Stimulated activated CD8-positive, alpha-beta memory T cell treated with anti-CD3 and anti-CD28 coated beads, Interleukin-4, amount 100 ng/mL, for 4 hours (primary cell): ENCODE measurements at places on chromosomes 3 and 15.

DNA sequence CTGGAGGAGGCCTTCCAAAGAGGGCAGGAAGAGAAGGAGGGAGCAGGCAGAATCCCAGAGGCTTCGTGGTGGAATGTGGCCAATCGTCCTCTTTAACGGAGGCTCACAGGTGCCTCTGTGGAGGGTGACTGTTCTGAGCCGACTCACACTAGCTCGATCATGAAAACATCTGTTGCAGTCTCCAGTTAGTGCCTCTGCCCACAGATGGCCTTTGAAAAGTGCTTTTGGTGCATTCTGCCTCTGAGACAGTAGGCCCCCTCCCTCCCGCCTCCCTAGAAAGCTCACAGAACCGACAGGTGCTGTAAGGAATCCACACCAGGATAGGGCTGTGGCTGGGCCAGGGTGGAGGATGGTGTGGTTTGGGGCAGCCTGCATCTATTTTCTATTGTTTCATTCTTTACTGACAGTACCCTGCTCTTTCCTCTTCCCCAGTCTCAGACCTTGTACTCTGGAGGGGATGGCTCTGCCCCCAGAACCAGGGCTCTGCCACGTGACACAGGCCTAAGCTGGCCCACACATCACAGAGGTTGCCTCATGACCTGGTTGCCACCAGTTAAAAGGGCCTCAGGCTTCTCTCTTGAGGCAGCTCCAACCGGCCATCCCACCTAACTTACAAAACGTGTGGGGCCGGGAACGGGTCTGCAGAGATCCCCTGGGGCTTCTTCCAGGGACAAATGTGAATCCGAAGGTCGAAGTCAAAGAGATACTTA is 27.2 kb upstream of the PIGZ start:
- DNase-seq = no peak

DNA sequence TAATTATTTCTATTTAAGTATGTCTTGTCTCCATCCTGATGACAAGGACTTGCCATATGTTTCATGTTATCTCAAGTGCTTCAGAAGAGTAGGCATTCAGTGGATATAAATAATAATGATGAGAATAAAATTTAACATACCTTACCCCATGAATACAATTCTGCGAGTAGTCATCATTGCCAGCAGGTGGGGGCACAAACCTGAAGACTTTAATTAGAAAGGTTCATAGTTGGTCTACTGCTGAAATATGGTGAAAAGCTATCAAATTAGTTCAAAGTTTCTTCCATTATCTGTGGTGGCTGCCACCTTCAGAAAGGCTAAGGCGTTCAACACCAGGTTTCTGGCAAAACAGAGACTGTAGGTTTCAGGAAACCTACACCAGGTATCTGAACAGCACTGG is 100.9 kb downstream of the P3H2 start:
- DNase-seq = no peak

DNA sequence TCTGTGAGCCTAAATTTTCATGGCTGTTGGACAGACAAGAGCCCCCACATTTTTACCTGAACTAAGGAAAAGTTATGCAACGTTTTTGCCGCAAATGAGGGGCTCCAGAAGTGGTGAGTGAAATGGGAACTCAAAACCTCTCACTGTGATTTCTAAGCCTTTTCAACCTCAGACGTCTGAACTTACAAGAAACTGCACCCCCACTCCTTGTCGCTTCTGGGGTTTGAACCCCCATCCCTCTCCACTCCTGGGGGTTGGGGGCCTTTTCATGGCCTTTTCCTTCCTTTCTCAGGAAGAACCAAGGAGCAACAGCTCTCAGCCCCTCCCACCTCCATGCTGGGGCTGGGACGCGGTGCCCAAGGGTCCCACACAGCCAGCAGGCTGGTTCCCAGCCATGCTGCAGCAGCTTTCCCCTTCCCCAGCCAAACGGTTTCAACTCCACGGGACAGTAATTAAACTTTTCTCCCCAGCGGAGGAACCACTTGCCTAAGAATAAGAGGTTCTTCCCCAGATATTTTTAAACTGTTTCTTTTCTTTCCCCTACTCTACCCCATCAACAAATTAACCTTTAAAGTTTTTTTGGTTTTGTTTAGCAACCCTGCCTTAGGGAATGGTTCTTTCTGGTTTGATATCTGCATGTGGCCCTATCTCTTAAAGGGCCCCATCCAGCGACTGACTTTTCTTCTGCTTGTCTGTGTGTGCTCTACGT is 387.6 kb upstream of the CBLB start:
- DNase-seq = no peak

GRCh38 chr15:90008607-90009006 is 7.5 kb downstream of the ZNF710 start:
- DNase-seq = no peak

- no peak for DNase-seq
Observed at GRCh38 chr3:185153861-185154629, 1.2 kb upstream of the C3orf70 start.

DNA sequence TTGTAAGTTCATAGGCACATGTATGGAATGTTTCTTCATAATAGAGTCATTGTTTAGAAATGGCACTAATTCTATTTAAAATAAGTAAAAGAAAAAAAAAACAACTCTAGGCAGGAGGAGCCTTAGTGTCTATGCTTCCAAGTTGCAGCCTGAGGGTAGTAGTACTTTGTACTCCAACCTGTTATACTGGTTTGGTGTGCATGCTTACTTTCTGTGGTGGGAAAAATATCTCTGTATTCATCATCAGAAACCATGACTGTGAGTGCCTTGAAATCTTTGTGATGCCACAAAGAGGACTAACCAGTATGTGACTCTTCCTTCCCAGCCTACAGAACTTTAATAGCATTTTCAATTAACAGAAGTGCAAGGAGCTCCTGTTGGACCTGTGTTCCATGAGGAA is 4.4 kb downstream of the NAALADL2 start:
- DNase-seq = no peak

DNA sequence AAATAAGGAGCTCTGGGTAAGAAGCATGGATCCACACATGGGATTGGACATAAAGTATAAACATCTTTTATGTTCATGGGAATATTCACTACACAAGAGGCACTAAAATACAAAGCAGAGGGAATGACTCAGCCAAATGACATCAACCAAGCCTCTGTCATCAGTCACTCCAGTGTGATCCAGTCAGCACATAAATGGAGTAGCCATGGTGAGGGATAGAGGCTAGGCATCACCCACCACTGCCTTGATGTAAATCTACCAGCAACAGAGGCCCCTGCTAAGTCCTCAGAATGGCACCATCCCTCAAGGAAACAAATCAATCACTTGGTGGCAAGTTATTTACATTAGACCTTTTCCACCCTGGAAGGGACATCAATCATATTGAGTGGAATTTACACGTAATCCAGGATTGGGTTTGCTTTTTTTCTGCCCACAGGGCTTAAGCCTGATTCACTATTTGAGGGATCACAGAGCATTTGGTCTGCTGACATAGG is 27.2 kb downstream of the VEPH1 start:
- no peak for DNase-seq

DNA sequence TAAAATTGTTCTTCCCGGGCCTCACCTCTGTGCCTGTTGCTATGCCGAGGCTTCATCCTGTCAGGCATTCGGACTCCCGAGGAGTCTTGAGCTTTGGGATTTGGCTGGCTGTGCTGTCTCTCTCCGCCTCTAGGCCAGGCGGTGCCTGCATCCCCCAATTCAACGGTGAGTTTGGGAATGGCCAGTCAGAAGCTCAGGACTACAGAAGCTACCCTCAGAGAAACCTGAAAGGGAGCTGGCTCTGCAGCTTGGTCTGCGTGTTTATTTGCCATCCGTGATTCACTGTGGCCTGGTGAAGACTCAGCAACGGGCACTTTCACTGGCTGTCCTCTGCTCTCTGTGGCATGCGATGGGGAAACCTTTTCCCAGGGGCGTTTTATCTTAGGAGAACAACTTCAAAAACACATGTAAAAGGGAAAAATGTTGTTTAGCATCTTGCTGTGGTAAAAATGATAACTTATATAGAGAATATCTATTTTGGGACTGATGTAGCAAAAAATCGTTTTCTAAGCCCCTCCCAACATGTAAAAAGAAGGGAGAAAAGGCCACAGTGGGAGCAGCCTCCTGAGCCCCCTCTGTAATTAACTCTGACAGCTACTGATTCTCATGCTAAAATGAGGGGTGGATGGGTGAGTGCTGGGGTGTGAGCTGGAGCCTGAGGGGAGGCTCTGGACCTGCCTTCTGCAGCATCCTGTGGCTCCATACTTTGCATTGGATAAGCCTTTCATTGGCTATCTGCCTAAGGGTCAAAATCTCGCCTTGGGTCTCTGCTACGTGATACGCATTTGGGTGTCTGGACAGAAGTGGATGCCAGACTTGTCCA is 103.4 kb upstream of the KLHL25 start:
- DNase-seq = no peak

GRCh38 chr15:59159210-59159609 is 47.4 kb upstream of the LDHAL6B start:
- no peak for DNase-seq

GRCh38 chr3:62446337-62446940 is 73.1 kb upstream of the FEZF2 start:
- no peak for DNase-seq

- no peak for DNase-seq
Observed at GRCh38 chr3:123344907-123345594, 103.8 kb downstream of the ADCY5 start.

GRCh38 chr3:135966271-135966961 is 888 bp downstream of the PPP2R3A start:
- DNase-seq = no peak

DNA sequence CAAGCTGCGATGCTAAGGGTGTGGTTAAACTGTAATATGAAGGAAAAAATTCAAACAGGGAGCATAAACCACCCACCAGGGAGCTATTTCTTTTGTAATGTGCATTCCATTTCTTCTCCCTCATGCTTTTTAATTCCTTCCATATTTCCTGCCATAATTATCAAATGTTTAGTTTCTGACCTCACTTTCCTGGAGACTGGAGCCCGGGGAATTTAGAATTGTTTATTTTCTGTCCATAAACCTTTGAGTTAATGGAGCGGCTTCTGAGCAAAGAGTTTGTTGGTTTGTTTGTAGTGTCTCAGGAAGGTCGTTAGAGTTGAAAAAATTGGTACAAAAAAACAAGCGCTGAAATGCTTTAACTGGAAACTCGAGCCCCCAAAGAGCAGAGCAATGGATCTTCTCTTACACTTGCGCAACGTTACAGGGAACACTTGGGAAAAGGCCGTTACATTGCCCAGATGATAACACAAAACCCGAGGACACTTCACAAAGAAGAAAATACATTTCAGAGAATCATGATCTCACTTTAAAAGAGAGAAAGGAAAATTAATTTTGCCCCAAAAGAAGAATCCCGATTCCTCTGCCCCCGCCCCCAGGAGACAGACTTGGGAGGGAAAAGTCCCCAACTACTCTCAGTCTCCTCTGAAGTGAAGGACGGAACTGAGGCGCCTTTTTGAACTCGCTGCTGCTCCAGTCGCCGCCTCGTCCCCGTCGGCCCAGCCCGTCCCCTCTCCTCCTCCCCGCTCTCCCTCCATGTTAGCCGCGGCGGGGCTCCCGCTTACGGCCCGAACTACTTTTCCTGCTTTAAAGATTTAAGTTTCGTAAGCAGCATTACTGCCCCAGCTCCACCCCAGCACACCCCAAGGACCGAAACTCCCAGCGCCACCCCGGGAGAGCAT is 842 bp downstream of the FSTL1 start:
- DNase-seq = no peak

DNA sequence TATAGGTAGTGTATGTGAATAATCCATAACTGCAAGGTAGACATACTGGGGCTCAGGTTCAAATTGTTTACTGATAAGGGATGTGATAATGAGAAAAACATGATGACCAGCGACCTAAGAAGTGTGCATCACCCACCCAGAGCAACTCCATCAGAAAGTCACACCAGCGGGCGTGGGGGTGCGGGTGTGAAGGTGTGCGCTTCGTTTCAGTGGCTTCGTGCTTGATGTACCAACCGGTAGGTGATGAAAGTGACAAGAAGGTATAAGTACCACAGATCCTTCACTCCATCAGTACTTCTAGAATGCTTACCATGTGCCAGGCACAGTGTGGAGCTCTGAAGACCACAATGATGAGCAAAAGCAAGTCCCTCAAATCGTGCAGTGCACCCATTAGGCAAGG is 11.2 kb downstream of the ANP32A start:
- no peak for DNase-seq

GRCh38 chr15:76101655-76102054 is 41.9 kb downstream of the TMEM266 start:
- no peak for DNase-seq

- DNase-seq = no peak
Observed at GRCh38 chr3:72009851-72010443, 225.0 kb upstream of the PROK2 start.

DNA sequence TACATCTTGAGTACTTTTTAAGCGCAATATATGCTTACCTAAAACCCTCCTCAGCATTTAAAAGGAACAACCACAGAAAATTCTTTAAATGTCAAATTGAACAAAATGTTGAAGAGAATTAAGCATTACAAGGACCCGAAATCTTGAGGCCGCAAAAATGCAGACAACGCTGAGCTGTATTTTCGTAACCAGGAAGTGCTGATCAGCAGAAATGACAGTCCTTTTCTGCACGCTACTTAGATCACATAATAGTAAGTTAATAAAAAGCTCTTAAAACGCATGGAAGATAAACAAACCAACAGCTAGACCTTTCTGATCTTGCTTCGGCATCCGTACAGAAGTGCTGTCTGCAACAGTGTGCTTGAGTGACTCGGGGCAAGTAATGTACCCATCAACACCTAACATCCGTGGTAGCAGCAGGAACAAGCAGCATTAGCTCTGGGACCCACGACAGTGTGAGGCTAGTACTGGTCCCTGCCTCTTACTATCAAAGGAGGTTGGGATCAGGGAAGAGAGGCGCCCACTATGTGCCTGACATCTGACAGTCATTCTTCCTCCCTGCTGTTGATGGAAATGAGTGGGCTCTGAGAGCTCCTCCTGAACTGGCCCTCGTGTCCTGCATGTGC is 1.8 kb upstream of the SSUH2 start:
- DNase-seq = no peak

GRCh38 chr3:159711560-159712333 is 276.9 kb upstream of the IL12A start:
- no peak for DNase-seq

DNA sequence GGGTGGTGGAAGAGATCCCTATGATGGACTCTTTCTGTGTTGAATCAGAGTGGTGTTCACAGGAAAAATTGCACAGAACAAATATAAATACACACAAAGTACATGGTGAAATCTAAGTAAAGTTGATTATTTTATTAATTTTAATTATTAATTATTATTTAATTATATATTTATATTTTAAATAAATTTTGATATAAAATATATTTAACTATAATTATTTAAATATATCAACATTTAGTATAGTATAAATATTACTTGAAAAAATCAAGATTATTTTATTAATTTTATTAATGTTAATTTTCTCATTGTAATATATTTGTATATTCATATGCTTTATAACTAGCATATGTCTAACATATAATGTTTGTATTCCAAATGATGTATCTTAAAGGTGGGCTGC is 11.3 kb upstream of the ATP10A start:
- DNase-seq = no peak

- DNase-seq = no peak
Observed at GRCh38 chr15:98315971-98316370, 332.4 kb upstream of the IGF1R start.

- DNase-seq = no peak
Observed at GRCh38 chr3:53671192-53671960, 174.8 kb downstream of the CHDH start.
